Sigmoid colon (tissue), 7 donors: ENCODE measurements at places on chromosomes 12 and 14. TPM values are rescaled to one million over a fixed set of nuclear protein-coding genes. Genes with fewer than 3 reads are reported as not detected.

SLC25A47 gene
- not detected for total RNA-seq

BATF gene
- not detected for total RNA-seq

DNA sequence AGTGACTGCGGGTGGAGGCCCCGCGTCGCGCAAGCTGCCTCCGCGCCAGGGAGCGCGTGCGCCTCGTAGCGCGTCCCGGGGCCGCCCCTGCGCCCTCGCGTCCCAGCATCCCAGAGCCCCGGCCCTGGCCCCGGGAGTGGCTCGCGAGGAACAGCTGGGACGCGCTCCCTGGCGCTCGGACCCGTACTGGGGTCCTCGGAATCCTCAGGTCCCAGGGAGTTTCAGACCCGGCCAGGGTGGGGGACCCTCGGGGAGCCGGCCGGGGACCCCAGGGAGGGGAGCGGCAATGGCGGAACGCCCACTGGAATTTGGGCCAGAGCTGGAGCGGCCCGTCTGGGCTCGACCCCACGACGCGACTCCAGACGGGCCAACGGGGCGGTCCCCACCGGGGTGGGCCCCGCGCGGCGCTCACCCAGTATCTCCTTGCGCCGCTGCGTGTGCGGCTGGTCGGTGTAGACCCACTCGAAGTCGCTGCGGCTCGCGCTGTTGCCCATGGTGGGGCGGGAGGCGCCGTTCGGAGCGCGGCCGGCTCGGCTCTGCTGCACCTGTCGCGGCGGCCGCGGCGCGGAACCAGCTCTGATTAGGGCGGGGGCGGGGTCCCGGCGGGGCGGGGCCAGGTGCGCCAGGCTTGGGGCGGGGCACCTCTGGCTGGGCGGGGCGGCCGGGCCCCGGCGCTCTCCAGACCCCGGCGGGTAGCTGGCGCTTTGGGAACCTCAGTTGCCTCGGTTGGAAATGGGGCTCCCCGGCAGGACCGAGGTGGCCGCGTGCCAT, at the start of gene DEGS2:
TSS of gene DEGS2 (minus strand) at position 552 of the 771 bp plus-strand sequence. CDS start at position 494, 58 bp downstream.
- DNase-seq = no peak

DNA sequence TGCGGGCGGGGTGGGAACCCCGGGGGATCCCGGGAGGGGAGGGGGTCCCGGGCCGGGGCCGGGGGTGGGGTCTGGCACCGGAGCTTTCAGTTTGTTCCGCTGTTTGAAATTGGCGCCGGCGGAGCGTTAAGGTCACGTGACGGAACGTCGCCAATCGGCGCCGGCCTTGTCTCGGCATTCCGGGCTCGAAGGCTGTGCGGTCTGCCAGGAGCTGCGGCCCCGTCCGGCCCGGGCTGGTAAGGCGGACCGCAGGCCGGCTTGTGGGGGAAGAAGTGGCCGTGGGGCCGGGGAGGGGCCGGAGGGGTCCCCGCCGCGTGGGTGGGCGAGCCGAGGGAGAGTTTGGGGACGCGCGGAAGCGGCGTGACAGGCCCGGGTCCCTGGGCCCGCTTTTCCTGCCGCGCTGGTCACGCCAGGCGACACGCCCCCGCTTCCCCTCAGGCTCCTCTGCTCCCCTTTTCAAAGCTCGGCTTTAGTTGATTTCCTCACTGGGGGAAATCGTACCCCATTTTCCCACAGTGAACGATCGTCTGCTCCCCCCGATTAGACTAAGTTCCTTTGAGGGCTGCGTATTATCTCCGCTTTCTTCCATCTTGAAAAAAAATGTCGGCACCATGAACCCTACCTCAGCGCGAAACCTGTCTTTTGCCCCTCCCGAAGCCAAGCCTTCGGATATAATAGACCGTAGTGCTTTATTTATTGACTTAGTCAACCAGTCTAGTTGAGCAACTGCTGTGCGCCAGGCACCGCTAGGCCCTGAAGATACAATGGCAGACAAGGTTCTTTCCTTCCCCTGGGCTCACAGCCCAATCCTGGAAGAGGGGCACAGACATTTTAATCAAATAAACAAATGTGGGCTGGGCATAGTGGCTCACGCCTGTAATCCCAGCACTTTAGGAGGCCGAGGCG, at the start of the genes FOXM1 and RHNO1:
TSS of gene FOXM1 (minus strand) at position 128 of the 906 bp plus-strand sequence. CDS start 2,696 bp downstream, outside the sequence.
TSS of gene RHNO1 (plus strand) at position 177 of the 906 bp plus-strand sequence. CDS start 8,144 bp downstream, outside the sequence.
- DNase-seq = peak; percentile 95

DNA sequence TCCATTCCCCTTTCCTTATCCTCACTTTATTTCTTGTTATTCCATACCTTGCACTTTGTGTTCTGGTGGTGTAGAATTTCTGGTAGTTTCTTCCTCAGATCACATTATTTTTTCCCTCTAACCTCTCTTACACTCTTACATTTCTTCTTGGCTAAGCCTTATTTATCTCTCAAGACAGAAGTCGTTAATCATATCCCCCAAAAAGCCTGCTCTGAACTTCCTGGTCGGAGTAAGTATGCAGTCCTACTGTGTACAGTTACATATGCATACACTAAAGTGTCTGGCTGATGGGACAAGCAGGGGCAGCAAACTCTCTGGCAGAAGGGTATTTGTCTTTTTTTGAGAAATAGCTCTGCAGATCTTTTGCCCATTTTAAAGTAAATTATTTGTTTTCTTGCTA, 33.1 kb upstream of the USP15 start:
- DNase-seq = no peak

DNA sequence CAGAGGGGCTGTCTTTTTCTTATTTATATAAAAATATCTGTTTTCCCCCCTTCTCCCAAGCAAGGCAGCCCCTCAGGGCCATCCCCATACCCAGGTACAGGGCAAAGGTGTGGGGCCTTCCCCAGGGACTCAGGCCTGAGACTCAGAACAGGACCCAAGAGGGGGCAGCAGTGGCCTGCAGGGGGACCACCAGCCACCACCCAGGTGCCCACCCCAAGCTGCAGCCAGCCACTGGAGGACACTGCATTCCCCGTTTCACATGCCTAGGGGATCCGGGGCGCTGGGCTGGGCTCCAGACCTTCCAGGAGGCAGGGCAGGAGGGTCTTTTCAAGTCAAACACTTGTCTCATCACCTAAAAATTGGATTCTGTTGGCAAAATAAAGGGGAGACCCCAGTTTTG, 83.3 kb downstream of the SCARB1 start:
- no peak for DNase-seq

DNA sequence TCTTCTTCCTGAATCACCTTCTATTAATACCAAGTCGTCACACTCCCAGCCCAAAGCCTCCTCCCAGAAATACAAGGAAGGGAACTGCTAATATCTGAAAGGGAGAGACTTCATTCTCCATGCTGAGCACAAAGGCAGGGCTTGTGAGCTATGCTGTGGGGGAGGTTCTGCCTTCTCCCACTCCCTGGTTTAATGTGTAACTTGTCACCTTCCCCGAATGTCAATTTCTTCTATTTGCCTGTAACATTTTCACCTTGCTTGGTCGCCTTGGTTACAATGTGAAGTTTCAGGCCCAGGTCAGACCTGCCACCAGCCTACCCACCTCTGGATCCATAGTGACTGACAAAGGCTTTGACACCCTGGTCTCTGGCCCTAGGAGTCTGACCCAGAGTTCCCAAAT, 82.0 kb upstream of the ESRRB start:
- DNase-seq = no peak

GRCh38 chr12:52566847-52567291, 6.8 kb downstream of the KRT74 start:
- DNase-seq = no peak

- no peak for DNase-seq
Observed at GRCh38 chr14:37436519-37436918, 158.5 kb downstream of the FOXA1 start.

DNA sequence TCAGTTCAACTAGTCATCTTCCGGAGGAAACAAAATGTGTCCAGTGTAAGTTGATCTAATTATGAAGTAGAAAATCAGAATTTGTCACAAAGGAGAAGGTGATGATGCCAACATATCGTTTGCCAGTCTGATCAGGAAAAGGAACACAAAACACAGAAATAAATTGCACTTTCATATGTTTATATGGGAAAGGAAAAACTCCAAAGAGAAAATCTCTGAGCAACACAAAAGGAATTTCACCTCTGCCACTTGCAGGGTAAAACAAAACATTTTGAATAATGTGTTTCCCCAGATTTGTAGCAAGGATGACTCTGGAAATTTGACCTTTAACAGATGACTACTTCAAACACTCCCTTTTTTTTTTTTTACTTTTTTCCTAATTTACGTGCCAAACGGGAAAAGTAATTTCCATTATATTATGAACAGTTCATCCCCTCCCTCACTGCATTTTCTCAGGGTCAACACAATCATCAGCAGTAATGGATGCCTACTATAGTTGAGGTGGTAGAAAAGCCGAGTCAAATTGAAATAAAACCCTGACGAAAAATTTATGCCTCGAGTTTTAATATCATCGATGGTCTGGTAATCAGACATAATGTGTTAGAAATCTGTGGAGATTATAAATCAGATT, 25.6 kb downstream of the MGAT4C start:
- no peak for DNase-seq

DNA sequence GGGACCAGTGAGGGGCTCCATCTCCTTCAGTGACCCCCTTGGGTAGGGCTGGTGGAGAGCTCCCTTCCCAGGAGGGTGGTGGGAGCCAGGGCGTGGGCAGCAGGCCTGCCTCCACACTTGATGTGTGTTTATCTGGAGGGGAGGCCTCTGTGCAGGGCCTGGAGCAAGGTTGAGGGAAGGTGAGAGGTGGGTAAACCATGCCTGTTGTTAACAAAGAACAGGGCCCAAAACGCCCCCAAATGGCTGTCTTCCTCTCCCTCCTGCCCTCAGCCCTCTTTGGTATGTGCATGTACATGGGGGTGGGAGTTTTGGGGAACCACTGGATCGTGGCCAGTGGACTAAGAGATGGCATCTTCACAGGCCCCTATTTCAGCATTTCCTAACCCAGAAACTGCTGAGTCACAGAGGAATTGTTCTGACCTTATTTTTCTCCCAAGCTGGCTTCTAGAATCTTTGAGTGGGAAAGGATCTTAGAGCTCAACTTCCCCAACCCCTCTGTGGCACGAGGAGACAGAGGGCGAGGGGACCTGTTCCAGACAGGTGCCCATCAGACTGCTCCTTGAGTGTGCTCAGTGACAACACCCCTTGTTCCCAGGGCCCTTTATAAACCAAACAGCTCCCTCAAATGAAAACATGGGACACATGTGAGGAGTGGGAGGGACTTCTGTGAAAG, 3.6 kb downstream of the SLC48A1 start:
- DNase-seq = peak; percentile 67

TMEM253 gene
- total RNA-seq = not detected

GPRC5A gene
- total RNA-seq = 2.1 TPM

DNA sequence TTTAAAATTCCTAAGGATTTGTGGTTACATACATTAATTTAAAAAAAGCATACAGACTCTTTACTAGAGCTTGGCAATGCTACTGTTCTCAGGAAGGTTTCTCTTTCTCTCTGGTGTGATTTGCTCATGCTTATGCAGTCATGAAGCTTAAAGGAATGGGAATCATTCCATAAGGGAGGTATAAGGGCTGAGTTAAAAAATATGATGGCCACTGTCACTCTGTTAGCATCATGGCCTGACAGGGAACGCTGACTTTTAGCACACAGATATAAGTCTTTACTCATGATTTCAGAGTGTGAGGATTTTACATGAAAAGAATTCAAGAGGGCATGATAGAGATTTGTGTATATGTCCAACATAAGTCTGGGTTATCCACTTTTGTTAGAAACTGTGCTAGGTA, 3.8 kb downstream of the MYF5 start:
- no peak for DNase-seq

DNA sequence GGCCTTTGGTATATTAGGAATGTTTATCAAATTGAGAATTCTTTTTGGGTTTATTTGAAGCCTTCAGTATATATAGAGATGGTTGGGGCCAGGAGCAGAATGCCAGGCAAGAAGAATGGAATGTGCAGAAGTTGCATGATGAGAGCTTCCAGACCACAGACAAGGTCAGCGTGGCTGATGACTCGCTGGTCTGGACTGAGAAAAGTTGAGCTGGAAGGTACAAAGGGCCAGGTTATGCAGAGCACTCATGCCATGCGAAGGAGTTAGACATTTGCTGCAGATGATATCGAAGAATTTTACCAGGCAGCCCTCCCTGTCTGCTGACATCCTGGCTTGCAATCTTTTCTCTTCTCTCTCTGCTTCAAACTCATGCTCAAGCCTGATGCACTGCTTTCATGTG, 196.2 kb upstream of the ARHGAP5 start:
- no peak for DNase-seq

- no peak for DNase-seq
Observed at GRCh38 chr12:104805186-104805585, 152.9 kb downstream of the SLC41A2 start.

KLRG1 gene
- total RNA-seq = 2.2 TPM

ATN1 gene
- 138 TPM for total RNA-seq

- no peak for DNase-seq
Observed at GRCh38 chr14:33669111-33669510, 281.8 kb downstream of the EGLN3 start.

GRCh38 chr14:39432179-39432618, at the start of gene FBXO33:
Gene FBXO33 (minus strand): TSS chr14:39432433. CDS start chr14:39432162, 271 bp downstream.
- DNase-seq = peak; percentile 99

PPP2R3C gene
- total RNA-seq = 44.3 TPM

DNA sequence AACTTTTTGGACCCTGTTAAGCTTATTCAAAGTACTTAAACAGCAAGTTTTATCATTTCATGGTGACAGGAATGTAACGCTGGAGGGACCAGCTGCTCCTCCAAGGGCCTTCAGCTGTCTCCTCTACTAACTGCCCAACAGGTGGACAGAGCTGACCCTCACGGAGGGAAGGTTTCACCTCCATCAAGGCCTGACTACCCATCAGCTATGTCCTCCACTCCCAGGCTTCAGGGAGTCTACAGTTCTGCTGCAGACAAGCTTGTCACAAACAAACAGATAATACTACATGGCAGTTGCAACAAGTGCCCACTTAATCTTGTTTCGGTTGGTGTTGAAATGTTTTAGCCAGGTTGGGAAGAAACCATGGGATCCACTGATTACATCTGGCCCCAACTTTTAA, 175.1 kb downstream of the TTC7B start:
- no peak for DNase-seq

GRCh38 chr12:57135527-57136326, 7.4 kb downstream of the LRP1 start:
- peak; percentile 90 for DNase-seq

DNA sequence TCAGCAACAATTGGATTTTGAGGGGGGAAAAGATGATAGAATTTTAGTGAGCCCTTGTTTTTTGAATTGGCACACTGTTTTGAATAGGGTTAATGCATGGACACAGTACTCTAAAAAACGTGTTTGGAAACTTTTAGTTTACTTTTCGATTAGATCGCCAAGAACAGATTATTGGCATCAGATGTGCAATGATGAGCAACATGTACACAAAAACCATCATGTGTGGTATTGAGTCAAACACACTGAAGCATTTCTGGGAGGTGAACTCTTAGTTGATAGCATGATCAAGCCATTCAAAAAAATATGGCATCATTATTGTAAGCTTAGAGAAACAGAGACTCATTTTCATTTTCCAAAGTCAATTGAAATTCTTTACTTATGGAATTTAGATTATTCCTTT, 329.2 kb downstream of the ADAMTS20 start:
- no peak for DNase-seq

DNA sequence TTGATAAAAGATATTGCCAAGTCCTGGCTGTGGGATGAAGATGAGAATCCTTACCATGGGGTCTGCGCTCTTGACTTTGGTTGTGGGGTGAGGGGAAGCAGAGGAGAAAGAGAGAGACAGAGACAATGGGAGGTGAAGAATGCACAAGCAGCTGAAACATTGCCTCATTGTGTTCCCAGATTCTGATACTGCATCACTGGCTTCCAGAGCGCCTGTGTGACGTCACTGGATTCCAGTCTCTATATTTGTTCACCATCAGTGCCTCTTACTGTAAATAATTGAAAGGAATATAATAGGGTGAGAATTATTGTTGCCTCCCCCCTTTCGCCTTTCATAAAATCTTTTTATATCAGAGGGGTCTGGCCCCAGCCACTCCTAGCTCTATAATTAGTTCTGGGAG, 188.9 kb upstream of the NTF3 start:
- no peak for DNase-seq
